ENCODE measurements at places on chromosomes 5 and 9. TPM values are rescaled to one million over a fixed set of nuclear protein-coding genes. Genes with fewer than 3 reads are reported as not detected.

GRCh38 chr9:36158122-36158521, 11.1 kb upstream of the CCIN start:
- DNase-seq: no peak

- DNase-seq: no peak
Measured at GRCh38 chr9:33285502-33285901, 4.8 kb upstream of the NFX1 start.

- no peak for DNase-seq
Measured at GRCh38 chr5:8184455-8185063, 315.6 kb downstream of the MTRR start.

GRCh38 chr5:43390471-43390870, 21.7 kb downstream of the CCL28 start:
- DNase-seq: no peak

- DNase-seq: no peak
Measured at GRCh38 chr5:138955671-138956295, 80.6 kb upstream of the LRRTM2 start.

- DNase-seq: no peak
Measured at GRCh38 chr5:31196309-31196708, 2.8 kb downstream of the CDH6 start.

DNA sequence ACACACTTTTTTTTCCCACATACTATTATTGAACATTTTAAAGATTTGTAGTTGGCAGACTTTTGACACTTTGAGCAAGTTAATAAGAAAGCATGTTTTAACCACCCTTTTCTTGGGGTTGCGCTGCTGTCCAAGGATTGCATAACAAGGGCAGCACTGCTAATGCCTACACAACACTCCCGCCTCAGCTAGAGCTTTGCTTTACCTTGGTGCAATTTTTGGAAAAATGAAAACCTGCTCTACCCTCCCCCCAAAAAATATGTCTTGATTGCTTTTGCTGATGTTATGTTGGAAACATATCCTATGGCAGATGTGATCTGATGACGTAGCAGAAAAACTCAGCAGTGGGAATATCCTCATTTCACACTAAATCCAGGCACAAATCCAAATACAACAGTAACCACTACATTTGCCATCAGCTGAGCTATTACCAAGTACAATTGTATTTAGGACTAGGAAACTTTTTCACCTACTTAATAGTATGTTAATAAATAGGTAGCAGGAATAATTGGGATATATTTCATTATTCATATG, 51.5 kb downstream of the UBE2R2 start:
- no peak for DNase-seq

GRCh38 chr9:19160085-19160484, 32.8 kb upstream of the PLIN2 start:
- DNase-seq: no peak

- DNase-seq: no peak
Measured at GRCh38 chr5:138128334-138128733, 10.9 kb downstream of the NME5 start.

GRCh38 chr9:37902796-37903646, 906 bp downstream of the SLC25A51 start:
- no peak for DNase-seq

DNA sequence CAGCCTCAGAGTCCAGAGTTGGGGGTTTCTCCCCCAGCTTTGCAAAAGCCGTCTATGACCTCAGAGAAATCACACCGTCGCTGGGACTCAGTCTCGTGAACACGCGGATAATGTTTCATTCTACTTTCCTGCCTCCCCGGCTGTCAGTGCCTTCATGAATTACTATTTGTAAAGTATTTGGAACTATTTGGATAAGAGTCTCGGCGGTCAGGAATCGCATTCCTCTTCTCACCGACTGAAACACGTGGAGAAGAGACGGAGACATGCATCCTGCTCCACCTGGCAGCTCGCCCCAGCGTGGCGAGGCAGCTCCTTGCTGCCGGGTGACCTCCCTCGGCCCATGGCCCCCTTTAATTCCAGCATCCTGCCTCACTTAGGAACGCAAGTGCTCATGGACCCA, 23.9 kb downstream of the IRX2 start:
- DNase-seq: no peak

- no peak for DNase-seq
Measured at GRCh38 chr9:136789523-136789937, 1.6 kb upstream of the TMEM141 start.

GRCh38 chr5:111548992-111549649, 36.8 kb upstream of the STARD4 start:
- no peak for DNase-seq

GRCh38 chr5:173881811-173882575, 6.2 kb upstream of the CPEB4 start:
- DNase-seq: no peak

DNA sequence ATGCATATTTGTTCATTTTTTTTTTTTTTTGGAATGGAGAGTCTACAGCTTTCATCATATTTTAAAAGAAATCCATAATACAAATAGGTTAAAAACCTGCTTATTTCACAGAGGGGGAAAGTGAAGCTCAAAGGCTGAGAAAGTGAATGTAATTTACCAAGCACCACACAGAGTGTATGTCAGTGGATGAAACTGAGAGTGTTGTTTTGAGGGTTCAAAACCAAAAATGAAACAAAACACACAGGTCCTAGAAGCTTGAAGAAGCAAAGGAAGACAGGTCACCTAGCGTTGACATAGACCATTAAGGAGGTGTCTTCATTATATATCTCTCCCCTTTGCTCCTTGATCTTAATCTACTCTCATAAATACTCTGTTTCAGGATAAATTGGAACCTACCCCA, 7.5 kb downstream of the NMUR2 start:
- no peak for DNase-seq

DNA sequence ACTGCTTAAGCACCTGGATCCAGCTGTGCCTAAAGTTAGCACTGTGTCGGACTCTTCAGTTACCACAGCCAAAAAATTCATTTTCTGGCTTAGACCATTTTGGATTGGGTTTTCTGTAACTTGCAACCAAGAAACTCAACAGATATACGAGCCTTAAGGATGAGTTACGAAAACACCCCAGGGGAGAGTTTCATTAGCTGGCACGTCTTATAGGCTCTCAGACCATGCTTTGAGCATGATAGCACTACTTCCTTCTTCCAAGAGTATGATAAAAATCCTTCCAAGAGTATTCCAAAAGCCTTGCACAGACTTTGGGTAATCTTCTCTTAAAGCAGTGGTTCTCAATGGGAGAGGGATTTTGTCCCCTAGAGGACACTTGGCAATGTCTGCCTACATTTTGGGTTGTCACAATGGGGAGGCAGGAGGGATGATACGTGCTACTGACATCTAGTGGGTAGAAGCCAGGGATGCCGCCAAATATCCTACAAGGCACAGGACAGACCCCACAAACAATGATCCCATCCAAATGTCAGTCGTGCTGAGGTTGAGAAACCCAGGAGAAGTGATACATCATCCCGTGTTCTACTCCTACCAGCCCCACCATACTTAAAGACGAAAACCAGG, 64.8 kb downstream of the SMIM23 start:
- DNase-seq: no peak

DNA sequence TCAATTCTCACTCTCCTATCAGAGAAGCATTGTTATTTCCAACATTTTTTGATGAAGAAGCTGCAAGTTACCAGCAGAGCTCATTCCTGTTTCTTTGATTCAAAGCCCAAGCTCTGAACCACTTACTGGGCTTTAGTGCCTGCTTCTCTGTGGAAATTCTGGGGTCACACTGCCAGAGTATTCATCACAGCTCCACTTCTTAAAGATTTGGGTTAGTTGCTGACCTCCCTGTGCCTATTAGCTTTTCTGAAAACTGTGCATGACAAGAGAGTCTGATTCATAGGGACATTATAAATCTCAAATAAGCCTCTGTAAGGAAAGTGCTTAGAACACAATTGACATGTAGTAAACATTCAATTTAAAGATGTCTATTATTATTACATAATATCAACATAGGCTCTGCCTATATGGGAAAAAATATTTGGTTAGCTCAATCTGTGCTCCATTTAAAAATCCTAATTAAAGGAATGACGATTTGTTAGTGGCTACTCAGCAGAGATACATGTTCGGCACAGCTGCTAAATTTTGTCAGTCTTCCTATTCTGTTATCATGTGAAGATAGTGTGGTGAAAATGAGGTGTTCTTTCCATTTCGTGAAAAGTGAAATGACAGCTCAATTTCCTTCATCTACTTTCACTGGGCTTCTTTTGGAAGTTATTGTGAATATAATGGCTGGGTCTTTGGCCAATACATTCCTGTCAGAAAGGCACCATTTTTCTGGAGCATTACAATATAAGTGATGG, 293.0 kb downstream of the KCTD16 start:
- no peak for DNase-seq

- no peak for DNase-seq
Measured at GRCh38 chr9:114186605-114187289, 31.4 kb downstream of the COL27A1 start.

DNA sequence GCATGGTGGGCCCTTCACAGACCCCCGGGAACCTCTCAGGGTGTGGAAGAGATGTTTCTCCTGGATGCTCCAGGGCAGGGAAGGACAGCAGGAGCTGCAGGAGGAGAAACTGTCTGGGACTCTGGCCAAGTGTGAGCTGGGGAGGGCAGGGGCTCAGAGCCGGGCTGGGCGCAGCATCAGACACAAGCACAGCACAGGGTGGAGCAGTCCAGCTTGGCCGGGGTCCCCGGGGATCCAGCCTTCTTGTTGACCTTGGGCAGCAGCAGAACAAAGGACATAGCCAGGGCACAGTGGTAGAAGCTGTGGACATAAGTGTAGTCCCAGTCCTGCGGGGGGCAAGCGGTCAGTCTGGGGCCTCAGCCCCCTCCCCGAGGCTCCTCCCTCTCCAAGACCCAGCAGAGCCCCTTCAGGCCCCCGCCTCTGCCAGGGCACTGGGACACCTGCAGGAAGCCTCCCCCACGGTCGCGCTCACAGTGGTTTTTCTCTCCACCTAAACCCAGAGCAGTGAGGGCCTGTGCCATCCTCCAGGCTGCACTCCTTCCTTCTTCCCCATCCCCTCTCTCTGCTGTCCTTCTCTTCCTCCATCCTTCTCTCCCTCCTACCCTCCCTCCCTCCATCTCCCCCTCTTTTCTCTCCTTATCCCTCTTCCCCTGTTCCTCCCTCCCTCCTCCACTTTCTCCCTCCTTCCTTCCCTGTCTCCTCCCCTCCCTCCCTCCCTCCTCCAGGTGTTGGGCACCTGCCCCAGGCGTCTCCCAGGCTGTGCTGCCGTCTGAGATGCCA, 10.1 kb downstream of the MYMK start:
- no peak for DNase-seq

DNA sequence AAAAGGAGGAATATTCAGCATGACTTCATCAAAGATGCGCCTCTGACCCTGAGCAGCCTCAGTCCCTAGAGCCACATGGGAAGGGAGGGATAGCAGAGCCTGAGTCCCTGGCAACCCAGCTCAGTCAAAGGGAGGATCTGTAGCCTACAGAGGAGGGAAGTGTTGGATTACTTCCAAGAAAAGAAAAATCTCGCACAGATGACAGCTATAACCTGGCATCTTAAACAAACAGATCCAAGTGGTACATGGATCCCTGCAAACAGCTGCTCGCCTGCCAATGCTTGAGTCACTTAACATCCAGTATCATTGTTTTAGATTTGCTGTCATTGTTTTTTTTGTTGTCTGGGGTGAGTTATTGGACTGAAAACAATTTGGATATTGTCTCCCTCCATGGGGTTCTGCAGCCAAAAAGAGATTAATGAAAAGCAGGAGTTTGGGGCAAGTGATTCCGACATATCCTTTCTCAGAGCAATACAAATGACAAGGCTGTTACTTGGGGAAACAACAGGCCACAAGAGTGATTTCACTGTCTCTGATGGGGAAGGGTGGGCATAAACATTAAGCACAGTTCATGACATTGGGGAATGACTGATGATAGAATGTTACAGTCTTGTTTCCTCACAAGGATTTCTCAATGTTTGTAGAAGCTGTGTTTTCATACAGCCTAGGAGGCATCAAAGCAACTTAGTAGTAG, 153.5 kb upstream of the KIF2A start:
- no peak for DNase-seq

The KIAA0825 gene
- 5.9 TPM for total RNA-seq

The PCDHB4 gene
- 2.2 TPM for total RNA-seq

The NUP155 gene
- 32.4 TPM for total RNA-seq

The CDKN2A gene
- total RNA-seq: 1.7 TPM

The ARSI gene
- total RNA-seq: 0.65 TPM

The LHX6 gene
- 5.7 TPM for total RNA-seq

The PCDHAC2 gene
- 4.0 TPM for total RNA-seq

The BARHL1 gene
- total RNA-seq: not detected

The EQTN gene
- total RNA-seq: 0.44 TPM

The DMRTA1 gene
- total RNA-seq: 0.99 TPM

Data from ureter (tissue), 1 donor.